ENCODE measurements at places on chromosomes 3 and 15.

DNA sequence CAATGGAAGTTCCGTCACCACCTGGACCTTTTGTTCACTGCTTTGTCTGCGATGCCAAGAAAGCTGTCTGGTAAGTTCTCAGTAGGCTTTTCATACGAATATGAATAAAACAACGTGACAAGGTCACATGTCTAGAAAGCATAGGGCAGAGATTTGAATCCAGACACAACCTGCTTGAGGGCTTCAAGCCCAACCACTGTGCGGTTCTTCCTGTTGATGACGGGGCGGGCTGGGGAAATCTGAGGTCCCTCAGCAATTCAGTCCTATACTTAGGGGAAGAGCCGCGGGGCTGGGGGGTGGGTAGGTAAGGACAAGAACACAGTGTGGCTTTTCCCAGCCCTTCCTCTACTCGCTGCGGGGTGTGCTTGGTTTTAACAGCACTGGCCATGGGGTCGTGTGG, 32.4 kb upstream of the SMAD3 start:
- no peak for DNase-seq

DNA sequence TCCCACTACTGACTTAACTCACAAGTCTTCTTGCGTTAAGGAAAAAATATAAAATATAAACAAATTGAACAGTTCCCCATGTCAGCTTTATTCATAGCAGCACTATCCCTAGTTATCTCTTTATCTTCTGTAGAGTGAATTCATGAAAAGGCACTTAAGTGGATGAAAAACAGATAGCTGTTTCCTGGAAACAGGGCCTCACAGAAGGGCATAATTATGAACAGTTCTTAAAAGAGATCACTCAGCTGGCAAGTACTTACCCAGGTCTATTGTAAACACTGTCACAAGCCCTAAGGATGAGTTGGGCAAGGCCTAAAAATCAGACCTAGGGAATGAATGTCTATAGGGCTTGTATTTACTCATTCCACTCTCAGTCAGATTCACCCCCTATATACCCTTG, 10.7 kb downstream of the MB21D2 start:
- no peak for DNase-seq

- no peak for DNase-seq
These were observed 903.2 kb downstream of the MCTP2 start for GRCh38 chr15:95134431-95135110.

GRCh38 chr3:52225452-52226228, at the start of gene TLR9:
TSS of gene TLR9 (minus strand) at chr3:52225645. CDS start at chr3:52225529, 116 bp downstream.
- DNase-seq: peak; percentile 53

- DNase-seq: peak; percentile 94
These were observed at the start of gene CACNA1D for GRCh38 chr3:53493963-53494791. TSS of gene CACNA1D (plus strand) at chr3:53494611. CDS start at chr3:53495167, 556 bp downstream.

DNA sequence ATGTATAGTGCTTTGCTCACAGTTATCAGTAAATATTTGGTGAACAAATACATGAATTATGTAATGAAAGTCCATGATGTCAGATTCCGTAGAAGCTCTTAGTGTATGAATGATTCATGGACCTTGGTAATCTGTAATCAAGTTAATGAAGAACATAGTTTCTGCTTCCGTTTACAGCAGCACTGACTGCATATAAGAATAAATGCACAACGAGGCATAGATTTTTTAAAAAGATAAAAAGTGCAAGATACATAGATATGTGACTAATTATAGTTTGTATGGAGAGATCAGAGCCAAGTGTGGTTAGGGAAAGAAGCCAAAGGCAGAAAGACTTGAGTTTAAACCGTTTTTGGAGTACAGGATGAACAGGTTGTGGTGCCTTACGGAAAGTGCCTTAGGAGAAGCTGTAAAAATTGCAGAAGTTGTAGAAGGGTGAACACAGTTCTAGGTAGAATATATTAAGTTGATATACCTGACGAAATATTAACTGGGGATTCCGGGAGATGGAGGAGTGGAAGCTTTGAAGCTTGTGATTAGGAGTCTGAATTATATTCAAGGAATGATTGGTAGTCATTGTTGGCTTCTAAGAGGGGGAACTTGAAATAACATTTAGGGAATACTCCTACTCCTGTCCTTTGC, 293.1 kb downstream of the NLGN1 start:
- DNase-seq: no peak

DNA sequence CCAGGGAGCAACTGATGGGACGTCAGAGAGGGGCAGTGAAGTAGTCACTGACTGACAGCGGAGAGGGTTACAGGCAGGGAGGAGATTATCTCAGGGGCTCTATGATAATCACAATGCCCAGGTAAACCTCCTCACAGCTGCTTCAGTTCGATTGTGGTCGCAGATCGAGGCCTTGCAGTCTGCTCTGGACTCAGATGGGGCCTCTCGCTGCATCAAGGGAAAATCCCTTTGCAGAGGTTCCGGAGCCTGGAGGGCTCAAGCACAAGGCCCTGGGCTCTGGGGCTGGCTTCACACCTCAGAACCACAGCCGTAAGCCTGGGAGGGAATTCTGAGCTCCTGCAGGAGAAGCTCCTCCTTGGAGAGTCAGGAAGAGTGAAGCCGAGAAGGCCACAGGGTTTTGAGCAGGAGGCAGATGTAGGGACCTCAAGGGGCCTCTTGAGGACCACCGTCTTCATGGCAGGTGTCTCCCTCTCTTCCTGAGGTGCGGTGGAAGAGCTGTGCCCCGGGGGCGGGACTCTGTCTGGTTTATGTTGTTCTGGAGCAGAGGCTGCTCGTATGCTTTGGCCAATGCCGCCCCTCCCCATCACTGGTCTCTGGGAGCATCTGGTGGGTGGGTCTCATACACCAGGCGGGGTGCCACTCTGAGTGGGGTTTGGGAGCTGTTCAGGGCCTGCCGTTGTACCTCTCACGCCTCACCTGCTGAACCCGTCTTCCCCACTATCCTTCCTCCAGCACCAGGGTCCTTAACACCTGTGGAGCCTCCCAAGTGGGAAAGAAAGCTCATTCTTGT, 19.5 kb upstream of the SNRPA1 start:
- no peak for DNase-seq

DNA sequence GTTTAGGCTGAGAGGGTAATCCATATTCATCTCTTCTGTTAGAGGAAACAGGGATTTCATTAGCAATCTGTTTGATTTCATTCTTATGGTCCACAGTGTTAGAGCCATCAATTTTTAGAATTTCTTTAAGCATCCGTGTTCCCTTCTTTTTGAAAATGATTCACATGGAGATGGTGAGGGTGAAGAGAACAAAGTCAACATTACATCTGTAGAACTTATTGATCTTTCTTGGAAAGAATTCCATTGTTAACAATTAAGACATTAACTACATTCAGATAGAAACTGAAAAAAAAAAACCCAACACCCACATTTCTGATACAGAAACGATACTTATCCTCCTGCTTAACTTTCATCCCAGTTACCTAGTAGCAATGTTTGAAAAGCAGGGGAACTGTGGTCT, 107.0 kb upstream of the GK5 start:
- DNase-seq: no peak

DNA sequence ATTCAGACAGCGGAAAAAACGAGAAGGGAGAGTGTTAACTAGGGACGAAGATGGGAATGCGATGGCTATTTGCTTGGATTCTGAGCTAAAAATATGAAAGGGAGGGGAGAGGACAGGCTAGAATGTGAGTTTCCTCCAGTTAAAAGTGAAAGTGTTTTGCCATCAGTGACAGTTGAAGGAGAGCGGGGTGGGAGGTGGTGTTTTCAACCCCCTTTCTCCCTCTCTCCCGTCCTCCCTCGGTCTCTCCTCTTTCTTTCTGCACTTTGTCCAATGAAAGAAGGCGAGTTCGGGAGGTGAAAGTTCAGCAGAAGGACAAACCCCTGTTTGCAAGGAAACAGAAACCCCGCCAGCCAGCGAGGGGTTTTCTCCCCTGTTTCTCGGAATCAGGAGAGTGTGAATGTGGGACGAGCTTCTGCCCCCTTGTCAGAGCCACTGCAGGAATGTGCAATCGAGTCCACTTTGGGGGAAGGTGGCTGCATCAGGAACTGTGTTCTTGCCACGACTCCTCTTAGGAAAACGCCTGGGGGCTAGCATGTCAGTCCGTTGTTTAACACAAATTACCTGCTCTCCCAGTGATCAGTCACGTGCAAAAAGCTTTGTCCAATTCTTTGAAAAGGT, 975 bp upstream of the FOXP1 start:
- DNase-seq: peak; percentile 77

DNA sequence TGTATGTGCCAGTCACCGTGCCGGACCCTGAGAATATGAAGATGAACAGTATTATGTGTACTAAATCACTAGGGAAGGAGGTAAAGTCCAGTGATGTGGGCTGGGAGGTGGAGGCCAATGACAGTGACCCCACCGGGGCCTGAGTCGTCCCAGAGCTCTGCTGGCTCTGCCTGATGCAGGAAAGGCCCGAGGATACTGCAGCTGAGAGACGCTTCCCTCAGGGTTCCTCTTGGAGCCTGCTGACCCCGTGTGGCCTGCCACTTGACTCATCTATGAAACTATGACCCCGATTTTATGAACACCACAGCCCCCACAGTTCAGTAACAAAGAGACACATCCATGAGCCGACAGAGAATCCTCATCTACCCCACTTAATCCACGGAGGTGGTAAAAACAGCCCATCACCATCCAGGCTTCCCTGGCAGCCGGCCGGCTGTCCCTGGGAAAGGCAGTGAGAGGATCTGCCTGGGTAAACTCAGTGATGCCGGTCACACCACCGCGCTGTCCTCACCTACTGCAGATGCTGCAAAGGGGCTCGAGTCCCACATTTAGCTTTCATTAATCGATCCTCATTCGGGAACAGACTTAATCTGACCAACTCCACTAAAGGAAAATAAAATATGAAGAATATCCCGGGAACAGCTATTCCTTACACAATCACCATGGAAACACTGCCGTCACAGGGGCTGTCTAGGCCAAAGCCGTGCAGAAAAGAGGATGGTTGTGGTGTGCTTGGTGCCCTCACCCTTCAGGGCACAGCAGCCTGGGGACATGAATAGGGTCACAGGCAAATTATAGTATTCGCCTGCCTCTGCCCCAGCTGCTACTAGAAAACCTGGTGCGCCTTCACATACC, 82.9 kb downstream of the ARRDC4 start:
- DNase-seq: no peak

DNA sequence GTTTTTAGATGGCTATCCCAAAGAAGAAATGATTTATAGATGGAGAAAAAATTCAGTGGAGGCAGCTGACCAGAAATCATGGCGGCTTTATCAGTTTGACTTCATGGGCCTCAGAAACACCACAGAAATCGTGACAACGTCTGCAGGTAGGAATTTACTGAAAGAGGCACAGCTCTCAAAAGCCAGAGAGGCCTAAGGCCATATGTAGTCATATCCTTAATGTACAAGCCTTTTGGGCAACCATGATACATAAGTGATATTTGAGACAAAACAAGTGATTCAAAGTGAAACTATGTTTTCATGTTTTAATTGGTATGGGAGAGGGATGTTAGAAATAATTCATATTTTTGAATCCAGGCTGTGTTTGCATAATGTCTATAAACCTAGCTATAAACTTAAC, 509.7 kb downstream of the GABRG3 start:
- DNase-seq: no peak

GRCh38 chr3:55780913-55781312, 293.8 kb upstream of the WNT5A start:
- DNase-seq: no peak

- DNase-seq: no peak
These were observed 22.3 kb upstream of the CBLB start for GRCh38 chr3:105891101-105891500.

- peak; percentile 28 for DNase-seq
These were observed 80.6 kb upstream of the CHD2 start for GRCh38 chr15:92819278-92820235.

GRCh38 chr3:98188545-98188944, 22.0 kb downstream of the OR5H15 start:
- no peak for DNase-seq

GRCh38 chr3:142945023-142945422, 18.5 kb downstream of the PAQR9 start:
- DNase-seq: no peak

DNA sequence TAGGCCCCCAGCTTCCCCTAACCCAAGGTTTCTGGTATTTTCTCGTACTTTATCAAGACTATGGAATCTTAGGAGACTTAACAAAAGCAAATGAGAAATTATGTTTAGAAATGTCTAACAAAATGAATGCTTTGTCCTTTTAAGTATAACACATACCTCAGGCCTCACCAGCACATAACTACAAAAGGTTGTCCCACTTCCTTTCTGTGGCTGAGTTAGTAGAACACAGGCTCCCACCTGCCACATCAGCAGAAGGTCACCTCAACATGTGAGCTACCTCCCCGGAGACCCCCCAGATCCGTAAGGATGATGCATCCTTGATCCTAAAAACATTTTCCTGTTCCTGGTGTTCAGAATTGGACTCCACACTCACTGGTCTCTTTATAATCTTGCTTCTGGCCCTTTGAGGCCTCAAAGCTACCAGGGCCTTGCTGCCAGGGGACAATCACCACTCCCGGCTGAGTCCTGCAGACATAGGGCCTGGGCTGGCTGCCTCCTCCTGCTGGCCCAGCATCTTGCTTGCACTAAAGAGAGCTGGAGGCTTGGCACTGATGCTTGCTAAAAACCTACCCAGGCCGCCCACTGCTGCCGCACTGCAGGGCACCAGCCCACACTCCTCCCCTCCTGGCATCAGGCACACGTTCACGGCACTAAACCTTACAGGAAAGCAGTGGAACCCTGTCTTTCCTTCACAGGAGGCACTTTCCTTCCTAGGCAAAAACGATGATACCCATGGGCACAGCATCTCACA, 2.9 kb downstream of the CCRL2 start:
- DNase-seq: no peak

DNA sequence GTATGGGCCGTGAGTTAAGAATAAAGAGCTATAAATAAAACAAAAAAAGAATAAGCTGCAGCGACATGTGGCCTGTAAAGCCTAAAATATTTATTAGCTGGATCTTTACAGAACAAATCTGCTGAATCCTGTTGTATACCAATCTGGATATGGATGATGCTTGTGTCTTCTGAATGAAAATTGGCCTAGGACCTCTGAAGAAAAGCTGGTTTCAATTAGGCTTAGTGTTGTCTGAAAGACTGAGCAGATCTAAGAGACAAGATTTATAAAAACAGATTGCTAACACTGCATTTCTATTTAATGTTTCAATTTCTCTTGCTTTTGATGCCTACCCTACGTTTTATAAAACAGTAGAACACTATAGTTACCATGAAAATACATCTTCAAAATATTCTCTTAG, 57.9 kb downstream of the ST3GAL6 start:
- DNase-seq: no peak

- DNase-seq: no peak
These were observed 759.2 kb upstream of the CFAP20DC start for GRCh38 chr3:59809016-59809415.

- no peak for DNase-seq
These were observed 556.9 kb downstream of the IGSF11 start for GRCh38 chr3:118477768-118478167.

DNA sequence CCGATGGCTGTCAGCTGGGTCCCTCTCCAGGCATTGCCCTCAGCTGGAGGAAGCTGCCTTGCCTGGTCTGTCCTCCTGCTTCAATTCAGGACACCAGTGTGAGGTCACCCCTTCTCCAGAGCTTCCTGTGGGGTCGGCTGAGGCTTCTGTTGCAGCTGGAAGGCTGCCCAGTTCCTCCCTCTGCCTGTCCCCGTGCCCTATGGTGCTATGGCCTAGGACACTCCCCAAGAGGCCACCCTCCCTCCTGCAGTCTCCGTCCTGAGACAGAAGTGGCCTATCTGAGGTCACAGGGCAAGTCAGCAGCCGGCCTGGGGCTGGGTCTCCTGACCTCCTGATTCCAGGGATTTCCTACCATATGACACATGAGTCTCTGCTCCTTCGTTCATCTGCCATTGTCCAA, 57.9 kb downstream of the RASGRF1 start:
- DNase-seq: no peak

Data from small intestine (tissue), 16 donors.